NCI-H524 treated with DMSO at 0.1 percent for 48 hours (cell line): ENCODE measurements at places on chromosomes 16 and 17.
A peak's percentile ranks its signal among the peaks of the same experiment; 100 is the strongest.

- no peak for DNase-seq
Observed at GRCh38 chr16:80016731-80017326, 416.3 kb upstream of the MAF start.

- DNase-seq = peak; percentile 53
Observed at GRCh38 chr16:84555418-84556196, 51.1 kb upstream of the MEAK7 start.

DNA sequence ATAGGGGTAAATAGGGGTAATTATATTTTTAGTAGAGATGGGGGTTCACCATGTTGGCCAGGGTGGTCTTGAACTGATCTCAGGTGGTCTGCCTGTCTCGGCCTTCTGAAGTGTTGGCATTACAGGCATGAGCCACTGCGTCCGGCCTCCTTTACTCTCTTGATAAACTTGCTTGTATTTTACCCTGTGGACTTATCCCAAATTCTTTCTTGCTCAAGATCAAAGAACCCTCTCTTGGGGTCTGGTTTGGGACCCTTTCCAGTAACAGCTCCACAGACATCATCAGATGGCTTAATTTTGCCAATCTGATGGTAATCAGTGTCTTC lies 5.6 kb upstream of the C1QTNF1 start:
- no peak for DNase-seq

GRCh38 chr16:72210555-72210954 lies 38.6 kb upstream of the PMFBP1 start:
- no peak for DNase-seq

GRCh38 chr17:3963237-3964201 lies 718 bp downstream of the ATP2A3 start:
- no peak for DNase-seq

DNA sequence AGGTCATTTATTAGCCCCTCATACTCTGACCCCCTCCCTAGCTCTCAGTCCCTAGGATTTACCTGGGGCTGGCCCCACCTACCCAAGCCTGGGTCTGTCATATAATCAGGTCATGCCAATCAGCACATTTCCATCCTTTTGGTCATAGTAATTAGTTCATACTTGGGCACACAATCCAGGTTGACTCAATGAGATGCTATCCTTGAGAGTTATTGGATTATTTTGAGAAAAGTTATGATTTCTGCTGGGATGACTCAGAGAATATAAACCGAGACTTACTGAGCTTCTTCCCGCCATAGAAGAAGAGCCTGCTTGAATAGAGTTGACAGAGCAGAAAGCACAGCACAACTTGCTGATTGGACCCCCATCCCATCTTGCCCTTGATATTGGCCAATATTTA lies 331.5 kb downstream of the CBLN1 start:
- no peak for DNase-seq

DNA sequence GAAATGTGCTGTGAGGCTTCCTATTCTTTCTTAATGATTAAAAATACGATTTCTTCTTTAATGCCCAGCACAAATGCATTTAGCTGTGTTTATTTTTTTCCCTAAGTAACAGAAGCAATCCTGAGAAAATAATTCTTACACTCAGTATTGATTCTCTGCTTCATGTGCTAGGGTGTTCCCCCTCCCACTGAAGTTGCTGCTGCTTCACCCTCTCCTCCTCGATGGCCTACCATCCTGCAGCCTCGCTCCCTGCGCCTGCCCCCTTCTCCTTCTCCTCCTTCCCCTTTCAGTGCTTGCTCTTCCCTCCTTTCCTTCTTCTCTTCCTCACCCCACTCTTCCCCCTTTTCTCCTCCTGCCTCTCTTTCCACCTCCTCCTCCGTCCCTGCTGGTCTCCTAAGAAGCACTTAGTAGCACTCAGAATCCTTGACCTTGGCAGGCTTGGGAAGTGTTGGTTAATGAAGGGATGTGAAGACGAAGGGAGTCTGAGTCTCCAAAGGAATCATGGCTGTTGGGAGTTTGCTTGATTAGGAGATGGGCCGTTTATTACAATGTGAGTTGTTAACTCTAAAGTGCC lies 119.7 kb downstream of the RPTOR start:
- DNase-seq = no peak

GRCh38 chr17:75604034-75604695 lies 16.6 kb downstream of the MYO15B start:
- no peak for DNase-seq

GRCh38 chr17:27218719-27219488 lies 75.0 kb upstream of the WSB1 start:
- DNase-seq = no peak

GRCh38 chr17:50557630-50558029 lies 2.9 kb upstream of the CACNA1G start:
- peak; percentile 92 for DNase-seq

- DNase-seq = no peak
Observed at GRCh38 chr16:85984947-85985451, 86.0 kb downstream of the IRF8 start.
